ENCODE measurements at places on chromosomes 3 and 15. TPM values are rescaled to one million over a fixed set of nuclear protein-coding genes. Genes with fewer than 3 reads are reported as not detected.

DNA sequence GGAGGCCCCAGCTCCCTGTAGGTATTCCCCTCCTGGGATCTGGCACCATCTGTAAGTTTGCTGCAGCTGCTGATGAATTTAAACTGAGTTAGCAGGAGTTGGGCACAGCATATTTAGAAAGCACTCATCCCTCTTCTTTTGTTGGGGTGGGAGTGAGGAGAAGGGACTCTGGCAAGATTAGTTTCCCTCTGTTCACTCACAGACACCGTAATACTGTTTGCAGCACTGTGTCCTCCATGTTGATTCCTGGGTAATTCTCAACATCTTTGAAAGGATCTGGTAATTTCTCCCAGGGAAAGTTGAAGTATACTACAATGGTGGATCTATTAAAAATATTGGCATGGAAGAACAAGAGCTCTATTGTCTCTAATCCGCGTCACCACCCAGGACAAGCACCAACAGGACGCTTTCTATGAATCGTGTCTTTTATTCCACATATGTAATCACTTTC, 173.3 kb downstream of the RBMS3 start:
- DNase-seq: no peak

DNA sequence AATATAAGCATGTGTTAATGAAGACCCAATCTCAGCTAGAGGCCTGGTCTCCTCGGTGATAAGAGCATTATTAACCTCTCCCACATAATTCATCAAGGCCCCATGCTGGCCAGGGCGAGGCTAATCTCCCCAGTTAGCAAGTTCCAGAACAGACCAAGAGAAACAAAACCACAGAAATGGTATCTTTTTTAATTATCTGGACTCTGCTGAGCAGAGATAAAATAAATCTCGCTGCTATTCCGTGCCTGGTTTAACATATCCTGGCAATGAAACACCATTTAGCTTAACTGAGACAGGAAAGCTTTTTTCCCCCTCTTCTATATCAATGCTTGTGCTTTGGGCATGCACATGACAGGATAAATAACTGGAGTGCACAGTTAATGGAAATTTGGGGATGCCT, 72.5 kb upstream of the ARHGEF3 start:
- DNase-seq: no peak

DNA sequence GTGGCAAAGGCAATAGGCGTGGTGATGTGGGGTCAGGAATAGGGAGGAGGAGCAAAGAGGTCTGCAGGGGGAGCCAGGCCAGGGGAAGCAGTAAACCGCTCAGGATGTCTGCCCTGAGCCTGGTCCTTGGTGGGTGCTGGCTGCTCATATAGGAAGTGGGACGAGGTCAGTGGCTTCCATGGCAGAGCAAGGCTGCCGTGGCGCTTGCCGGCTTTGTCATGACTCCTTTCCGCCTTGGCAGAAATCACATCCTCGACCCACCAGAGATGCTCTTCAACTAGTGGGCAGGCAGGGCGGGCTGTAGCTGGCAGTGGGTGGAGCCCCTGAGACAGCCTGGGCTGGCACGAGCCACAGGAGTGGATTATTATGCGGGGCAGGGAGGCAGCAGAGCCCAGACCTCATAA, 13.1 kb upstream of the SKOR1 start:
- DNase-seq: no peak

DNA sequence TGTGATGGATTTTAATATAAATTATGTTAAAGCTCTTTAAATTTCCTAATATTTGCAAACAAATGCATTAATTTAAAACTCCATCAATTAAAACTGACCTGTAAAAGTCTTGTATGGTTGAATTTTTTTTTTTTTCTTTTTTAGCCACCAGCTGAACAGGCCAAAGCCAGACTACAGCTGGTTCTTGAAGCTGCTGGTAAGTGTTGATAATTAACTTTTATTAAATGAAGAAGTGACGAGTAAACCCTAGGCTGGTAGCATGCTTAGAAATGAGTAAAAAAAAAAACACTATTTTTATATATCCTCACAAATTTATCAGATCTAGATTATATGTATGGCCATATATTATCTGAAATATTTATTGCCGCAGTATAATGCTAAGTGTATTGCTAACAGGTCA, 216.3 kb upstream of the MLF1 start:
- DNase-seq: no peak

DNA sequence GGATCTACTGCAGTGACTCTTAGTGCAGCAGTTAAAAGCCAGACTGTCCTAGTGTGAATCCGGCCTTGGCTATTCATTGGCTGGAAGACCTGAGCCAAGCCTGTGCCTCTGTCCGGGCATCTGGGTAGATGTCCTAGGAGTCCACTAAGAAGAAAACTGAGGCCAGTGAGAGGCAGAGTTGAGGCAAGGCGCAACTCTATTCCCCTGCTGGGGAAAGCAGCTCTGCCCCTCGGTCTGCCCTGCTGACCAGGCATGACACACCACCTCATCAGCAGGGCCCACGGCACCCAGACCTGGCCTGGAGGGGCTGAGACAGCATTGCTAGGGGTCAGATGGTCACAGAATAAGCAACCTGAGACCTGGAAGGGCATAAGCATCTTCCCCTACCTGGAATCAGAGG, 46.7 kb upstream of the ABHD2 start:
- no peak for DNase-seq

DNA sequence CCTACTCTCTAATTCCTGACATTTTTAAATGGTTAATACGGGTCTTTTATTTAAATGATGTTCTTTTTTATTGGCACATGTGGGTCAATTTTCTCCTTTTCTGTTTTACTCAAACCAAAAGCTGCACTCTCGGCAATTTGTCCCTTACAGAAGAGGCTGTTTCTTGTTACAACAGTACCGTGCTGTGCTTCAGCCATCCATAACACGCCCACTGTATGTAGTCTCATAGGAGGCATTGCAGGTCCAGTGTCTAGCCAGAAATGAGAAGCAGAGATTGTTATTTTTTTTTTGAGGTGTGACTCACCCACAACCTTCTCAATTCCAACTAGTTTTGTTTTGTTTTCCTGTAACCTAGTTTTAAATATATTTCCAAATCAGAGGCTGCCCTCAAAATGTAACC, 164.6 kb downstream of the GMNC start:
- DNase-seq: peak; percentile 31

DNA sequence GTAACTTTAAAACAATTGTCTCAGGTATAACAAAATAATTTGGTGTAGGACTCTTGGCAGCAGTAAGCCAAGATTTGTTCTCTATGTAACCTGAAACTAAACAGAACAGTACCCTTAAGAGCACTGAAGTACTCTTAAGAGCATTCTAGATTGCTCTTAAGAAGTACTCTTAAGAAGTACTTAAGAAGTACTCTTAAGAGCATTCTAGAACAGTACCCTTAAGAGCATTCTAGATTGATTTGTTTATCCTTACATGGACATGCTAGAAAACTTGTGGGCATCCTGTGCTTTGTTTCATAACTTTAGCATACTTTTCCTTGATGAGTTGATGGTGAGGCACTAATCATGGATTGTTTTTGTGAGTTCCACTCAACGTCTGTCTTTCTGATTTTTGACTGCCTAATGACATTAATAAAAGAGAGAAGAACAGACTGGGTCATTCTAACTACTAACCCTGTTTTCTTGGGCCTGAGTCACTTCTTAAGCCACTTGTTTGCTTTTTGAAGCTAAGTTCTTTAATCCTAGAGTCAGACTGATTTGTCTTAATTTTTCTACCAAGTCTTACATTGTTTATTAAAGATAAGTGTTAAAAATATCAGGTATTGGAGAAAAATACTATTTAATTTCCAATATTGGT, 57.2 kb upstream of the UTS2B start:
- DNase-seq: peak; percentile 11

GRCh38 chr3:123739754-123740153, 144.4 kb downstream of the MYLK start:
- DNase-seq: peak; percentile 80

- no peak for DNase-seq
Observed at GRCh38 chr3:47464588-47464987, 11.2 kb downstream of the SCAP start.

GRCh38 chr15:47402829-47403228, 314.5 kb upstream of the SEMA6D start:
- no peak for DNase-seq

GRCh38 chr3:70870576-70870975, 558.1 kb upstream of the MDFIC2 start:
- no peak for DNase-seq

GRCh38 chr3:156209631-156210335, 89.4 kb downstream of the KCNAB1 start:
- no peak for DNase-seq

- DNase-seq: no peak
Observed at GRCh38 chr3:14481018-14481645, 59.0 kb downstream of the GRIP2 start.

DNA sequence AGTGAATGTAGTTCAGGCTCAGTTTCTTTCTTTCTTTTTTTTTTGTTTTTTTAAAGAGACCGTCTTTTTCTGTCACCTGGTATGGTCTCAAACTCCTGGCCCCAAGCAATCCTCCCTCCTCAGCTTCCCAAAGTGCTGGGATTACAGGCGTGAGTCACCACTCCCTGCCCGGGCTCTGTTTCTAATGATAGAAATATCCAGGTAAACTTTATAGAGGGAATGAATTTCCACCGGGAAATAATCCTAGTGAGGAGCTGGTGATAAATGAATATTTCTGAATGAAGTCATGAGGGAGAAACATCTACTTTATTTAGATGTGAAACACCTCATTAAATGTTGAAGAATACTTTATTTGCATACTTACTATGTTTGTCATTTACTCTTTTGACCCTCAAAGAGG, 7.2 kb downstream of the RNF13 start:
- peak; percentile 9 for DNase-seq

- no peak for DNase-seq
Observed at GRCh38 chr3:11464356-11464755, 179.4 kb downstream of the VGLL4 start.

- no peak for DNase-seq
Observed at GRCh38 chr15:68818066-68818768, 2.5 kb downstream of the ANP32A start.

DNA sequence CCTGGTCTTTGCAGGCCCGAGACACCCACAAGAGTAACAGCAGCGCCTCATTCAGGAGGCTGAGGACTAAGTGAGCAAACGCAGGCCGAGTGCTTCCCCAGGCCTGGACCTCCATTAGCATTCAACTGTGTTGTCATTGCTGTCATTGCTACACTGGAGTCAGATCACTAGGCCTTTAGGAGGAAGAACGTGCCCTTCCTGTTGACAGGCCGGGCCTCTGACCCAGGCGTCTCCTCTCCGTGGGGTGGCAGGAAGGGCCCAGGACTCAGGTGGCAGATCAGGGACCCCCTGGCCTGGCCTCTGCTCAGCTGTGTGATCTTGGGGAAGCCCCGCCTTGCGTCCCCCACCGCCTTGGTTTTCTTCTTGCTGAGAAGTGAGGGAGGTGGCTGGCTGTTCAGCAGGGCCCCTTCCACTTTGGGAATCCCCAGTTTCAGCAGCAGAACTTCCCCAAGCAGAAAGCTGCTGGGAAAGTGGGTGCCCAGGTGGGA, 19.1 kb downstream of the ZDHHC19 start:
- DNase-seq: no peak

- peak; percentile 72 for DNase-seq
Observed at GRCh38 chr3:196399485-196399945, 32.7 kb downstream of the UBXN7 start.

GRCh38 chr3:104101736-104102135, 1265.0 kb upstream of the ALCAM start:
- DNase-seq: no peak

- no peak for DNase-seq
Observed at GRCh38 chr15:45320581-45321205, 57.7 kb downstream of the GATM start.

DNA sequence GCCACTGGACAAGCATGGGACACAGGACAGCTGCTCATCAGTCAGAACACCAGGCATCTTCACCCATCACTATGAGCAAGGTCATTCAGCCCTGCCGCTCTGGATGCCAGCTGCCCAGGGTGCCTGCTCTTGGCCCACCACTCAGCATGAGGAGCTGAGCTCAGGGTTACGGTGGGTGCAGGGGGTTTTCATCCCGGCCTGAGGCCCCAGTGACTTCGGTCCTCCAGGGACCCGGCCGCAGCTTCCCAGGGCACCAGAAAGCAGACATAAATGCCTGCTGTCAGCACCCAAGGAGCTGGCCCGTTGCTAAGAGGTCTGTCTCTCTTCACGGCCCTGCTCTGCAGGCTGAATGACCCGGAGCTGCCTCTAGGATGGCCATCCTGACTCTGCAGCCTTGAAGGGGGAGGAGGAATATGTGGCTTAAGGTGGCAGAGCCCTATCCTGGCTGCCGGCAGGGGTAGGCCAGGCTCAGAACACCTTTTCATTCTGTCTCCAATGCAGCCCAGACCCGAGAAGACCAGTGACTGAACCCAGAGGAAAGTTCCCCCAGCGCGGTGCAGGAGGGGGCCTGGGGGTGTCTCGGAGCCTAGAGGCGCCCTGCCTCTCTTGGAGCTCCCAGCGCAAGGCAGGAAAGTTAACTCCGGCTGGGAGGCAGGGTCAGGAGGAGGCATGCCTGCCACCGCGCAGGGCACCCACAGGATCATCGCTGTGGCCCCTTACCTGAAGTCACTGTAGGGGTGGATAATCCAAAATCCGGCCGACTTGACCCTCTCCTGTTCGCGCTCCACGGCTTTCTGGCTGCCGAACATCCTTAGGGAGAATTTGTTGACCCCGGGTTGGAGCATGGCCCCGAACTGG, 1.8 kb downstream of the HCN4 start:
- no peak for DNase-seq

DNA sequence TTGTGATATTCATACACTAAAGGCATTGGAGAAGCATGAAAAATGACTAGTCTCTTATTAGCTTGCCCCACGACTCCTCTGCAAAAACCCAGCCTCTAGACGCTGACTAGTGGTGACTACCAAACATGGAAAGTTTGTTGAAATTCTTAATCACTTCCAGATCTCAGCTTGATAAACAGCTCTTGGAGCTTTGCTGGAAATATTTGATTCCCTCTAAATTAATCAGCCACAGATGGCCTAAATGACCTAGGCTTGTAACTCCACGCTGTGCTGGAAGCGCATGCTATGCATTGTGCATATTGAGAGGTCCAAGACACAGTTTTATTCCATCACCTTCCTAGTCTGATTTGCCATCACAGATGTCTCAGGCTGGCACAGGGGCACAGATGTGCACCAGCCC, 244.7 kb upstream of the ST8SIA2 start:
- DNase-seq: peak; percentile 31

GRCh38 chr3:24496529-24497482, 2.2 kb upstream of the THRB start:
- peak; percentile 2 for DNase-seq

GRCh38 chr15:85402195-85402881, 21.9 kb downstream of the AKAP13 start:
- DNase-seq: no peak

NLGN1 gene
- total RNA-seq: 16.6 TPM

LRTM1 gene
- total RNA-seq: not detected

ABHD17C gene
- total RNA-seq: 12.9 TPM

ERICH6 gene
- total RNA-seq: not detected

POLR2M gene
- 69.2 TPM for total RNA-seq

FBXO22 gene
- 51.3 TPM for total RNA-seq

PARP15 gene
- not detected for total RNA-seq

FAM162A gene
- 37.5 TPM for total RNA-seq

ITIH3 gene
- total RNA-seq: 1.3 TPM

ST3GAL6 gene
- not detected for total RNA-seq
